ENCODE measurements at places on chromosomes 16 and 17.
A peak's percentile ranks its signal among the peaks of the same experiment; 100 is the strongest.

DNA sequence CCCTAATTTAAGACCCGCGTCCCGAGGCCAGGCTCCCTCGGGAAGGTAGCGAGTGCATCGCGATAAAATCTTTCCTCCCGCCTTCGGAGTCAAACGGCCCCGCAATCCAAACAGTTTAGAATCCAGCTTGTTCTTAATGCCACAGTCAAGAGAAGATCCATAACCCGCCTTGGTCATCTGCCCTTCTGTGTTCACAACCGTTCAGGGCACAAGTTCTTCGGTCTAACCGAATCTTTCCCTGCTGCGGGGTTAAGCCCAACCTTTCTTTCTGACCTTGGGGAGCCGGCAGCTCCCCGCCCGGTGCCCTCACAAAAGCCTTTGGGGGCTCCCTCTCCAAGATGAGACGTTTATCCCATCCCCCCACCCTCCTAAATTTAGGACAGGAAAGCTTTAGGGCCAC, 30.3 kb downstream of the CPSF4L start:
- no peak for DNase-seq

DNA sequence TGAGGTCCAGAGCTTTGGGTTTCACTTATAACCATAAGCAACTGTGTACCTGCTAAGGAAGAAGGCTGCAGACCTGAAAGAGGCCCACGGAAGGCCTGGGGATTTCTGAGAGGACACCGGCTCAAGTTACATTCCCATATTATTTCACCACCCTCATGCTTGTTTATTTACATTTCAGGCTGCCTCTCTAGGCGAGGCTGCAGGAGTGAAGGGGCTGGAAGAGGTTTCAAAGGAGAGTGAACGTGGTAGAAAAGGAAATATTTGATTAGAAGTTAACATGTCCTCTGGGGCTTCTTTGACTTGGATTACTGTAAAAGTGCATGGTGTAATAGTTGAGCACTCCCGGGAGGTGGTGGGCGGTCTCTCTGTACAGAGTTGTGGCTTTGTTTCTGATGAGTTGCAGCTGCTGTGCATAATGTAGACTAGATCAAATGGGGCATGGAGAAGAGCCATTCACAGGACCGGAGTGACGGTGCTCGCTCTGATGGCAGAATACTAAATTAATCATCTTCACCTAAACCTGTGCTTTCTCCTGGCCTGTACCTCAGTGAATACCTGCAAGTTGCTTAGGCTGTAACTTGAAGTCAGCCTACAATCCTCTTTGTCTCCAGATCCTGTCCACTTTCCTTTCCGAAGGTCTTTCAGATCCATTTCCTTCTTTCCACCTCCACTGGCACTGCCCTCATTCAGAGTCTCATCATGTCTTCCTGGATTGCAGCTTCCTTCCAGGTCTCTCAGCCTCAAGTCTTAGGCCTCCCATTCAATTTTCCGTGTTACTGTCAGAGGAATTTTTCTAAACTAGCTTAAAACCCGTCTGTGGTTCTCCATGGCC, 1.9 kb upstream of the CPD start:
- DNase-seq, result peak; percentile 3

DNA sequence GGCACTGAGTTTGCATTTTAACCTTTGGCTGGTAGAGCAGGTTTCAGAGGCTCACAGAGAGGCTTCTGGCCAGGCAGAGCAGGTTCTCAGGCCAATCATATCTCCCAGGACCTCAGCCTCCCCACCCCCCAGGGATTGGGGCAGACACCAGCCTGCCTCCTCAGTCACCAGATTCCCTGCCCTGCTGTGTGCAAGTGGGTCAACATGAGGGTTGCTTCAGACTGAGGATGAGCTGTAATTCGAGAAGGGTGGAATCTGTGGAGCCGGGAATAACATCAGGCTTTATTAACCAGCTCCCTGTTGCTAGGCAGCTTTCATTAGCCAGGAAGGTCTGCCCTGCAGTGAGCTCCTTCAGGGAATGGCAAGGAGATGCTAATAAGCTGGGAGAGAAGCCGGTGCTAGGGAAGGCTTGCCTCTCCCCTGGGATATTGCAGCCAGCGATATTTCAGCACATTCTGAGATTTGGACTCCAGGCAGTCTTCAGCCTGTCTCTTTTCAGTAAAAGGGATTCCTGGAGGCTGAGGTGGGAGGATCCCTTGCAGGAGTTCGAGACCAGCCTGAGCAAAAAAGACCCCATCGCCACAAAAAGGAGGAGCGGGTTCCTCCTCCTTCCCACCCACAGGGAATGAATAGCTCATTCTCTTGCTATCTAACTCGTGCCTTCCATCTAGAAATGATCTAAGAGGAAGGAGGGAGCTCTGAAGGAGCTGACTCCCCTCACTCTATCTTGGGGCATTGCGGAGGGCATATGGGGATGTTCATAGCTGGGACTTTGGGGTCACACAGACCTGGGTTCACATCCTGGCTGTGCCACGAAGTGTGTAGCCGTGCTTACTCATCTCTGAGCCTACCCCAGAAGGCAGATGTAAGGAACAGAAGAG, 10.7 kb downstream of the SGSM2 start:
- DNase-seq, result no peak

DNA sequence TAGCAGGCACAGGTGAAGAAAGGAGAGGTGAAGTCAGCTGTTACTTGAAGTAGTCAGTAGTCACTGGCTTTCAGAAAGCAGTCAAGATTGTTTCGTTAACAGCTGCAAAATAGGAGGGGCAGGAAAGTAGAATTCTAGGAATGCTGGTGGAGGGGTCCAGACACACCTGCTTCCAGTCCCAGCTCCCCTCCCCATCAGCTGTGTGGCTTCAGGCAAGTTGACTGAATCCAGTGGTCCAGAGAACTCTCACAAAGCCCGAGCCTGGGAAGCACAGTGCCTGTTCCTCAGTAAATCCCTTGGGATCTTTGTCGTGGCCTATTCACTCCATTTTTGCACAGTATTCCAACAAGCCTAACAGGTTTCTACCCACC, 4.6 kb upstream of the SOCS1 start:
- no peak for DNase-seq

- no peak for DNase-seq
Observed at GRCh38 chr16:2299915-2300192, 31.9 kb upstream of the RNPS1 start.

DNA sequence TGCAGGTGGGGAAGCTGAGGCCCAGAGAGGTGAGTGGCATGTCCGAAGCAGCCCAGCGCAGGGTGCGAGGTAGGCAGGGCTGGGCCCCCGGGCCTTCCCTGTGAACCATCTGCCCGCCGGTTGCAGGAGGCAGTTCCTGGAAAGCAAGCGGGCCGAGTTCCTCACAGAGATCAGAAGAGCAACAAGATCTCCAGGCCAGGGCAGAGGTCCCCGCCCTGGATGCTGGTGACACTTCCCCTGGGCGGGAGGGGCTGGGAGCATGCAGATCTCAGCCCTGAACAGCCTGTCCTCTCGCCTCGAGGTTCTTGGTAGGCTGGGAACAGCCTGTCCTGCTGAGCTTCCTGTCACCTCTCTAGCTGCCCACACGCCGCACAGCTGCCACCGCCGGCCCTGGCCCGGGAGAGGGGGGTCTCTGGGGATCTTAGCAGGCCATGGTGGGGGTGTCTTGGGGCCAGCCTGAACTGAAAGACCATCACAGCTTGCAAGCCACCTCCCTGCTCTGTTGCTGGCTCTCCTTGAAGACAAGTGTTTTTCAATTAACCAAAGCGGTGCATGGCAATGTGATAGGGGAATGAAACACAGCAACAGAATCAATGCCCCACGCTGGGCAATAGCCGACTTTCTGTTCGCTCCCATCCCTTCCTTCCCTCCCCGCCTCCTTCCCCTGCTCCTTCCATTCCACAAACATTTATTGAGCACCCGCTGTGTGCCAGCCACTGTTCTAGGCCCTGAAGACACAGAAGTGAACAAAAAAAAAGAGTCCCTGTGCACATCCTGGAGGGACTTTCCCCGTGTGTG, 31.7 kb downstream of the SOCS1 start:
- DNase-seq, result peak; percentile 95

- no peak for DNase-seq
Observed at GRCh38 chr17:48162946-48163506, 55.5 kb downstream of the SNX11 start.

GRCh38 chr17:7835814-7836595, 2.0 kb downstream of the KDM6B start:
- DNase-seq, result no peak

GRCh38 chr17:72191921-72192799, 71.3 kb downstream of the SOX9 start:
- DNase-seq, result no peak

DNA sequence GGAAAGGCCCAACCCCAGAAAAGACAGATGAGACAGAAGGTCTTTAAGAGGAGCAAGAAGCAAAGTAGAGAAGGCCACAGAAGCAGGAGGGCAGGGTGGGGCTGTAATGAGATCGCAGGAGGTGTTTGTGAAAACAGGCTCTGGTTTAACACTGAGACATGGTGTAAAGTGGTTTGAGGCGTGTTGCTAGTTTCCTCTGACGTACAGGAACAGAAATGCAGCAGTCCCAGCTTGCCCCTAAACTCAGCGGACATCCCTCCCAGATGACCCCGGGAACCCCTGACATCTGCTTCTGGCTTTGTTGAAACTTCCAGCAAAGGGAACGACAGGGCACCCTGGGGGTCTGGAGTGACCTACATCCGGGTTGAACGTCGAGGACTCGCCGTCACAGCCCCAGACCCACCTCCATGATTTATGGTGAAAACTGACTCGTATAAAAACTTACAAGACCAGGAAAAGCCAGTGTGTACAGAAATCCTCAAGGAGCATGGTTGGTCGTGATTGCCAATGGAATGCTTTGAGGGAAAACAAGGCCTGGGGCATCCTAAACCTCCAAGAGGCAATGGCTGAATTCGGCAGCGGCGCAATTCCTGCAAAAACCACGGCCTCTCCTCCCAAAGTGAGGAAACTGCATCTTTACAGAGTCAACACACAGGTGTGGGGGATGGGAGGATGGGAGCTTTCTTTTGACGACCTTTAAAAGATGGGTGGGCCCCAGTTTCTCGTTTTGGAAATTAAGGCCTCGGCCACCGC, 25.8 kb downstream of the LITAF start:
- DNase-seq, result no peak

DNA sequence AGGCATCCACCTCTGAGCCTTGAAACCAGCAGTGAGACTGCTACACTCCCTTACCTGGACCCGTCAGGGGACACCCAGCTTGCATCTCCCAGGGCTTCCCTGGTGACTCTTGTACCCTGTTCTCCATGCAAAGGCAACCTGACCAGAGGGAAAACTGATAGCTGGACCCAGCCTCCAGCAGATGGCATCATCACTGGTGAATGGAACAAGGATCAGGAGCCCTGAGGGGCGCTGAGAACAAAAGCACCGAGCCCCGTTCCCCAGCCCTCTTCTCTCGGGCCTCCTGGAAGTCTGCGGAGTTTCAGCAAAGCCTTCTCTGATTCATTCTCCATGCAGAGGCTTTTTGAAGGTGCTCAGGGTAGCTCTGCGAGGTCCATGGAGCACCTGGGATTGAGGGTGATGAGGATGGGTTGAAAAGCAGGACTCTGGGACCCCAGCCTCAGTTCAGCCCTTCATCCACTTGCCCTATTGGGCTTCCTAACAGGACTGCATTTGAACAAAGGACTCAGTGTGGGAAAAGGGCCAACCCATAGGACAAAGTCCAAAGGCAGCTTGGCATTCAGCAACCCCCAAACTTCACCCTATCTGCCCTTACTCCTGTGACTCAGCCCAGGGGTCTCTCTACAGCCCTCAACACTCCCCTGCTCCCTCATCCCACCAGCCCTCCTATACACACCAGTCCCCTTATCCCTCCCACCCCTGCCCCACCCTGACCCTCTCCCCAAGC, 45.0 kb upstream of the LHX1 start:
- no peak for DNase-seq

DNA sequence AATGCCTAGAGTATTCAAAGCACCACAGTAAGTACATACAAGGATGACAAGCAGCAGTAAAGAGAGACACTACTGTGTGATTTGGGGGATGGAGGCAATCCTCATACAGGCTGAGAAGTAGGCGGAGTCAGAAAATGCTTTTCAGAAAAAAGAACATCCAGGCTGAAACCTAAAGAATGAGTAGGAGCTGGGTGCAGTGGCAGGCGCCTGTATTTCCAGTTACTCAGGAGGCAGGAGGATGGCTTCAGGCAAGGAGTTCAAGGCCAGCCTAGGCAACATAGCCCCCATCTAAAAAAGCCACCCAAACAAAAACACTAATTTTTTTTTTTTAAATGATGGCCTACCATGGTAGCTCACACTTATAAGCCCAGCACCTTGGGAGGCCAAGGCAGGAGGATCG, 10.3 kb downstream of the KANSL1 start:
- no peak for DNase-seq

DNA sequence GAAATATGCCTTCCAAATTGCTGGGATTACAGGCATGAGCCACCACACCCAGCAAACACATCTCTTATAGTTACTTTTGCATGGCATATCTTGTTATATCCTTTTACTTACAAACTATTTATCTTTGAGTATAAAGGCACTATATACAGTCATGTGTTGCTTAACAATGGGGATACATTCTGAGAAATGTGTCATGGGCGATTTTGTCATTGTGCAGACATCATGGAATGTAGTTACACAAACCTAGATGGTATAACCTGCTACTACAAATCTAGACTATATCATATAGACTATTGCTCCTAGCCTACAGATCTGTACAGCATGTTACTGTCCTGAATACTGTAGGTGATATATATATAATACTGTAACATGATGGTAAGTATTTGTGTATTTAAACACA, 43.6 kb downstream of the BCL7C start:
- no peak for DNase-seq

- no peak for DNase-seq
Observed at GRCh38 chr17:35377068-35377467, 3.6 kb upstream of the SLFN11 start.

GRCh38 chr17:49920030-49920769, 48.8 kb upstream of the DLX4 start:
- no peak for DNase-seq
